ENCODE measurements at places on chromosomes 16 and 17.

DNA sequence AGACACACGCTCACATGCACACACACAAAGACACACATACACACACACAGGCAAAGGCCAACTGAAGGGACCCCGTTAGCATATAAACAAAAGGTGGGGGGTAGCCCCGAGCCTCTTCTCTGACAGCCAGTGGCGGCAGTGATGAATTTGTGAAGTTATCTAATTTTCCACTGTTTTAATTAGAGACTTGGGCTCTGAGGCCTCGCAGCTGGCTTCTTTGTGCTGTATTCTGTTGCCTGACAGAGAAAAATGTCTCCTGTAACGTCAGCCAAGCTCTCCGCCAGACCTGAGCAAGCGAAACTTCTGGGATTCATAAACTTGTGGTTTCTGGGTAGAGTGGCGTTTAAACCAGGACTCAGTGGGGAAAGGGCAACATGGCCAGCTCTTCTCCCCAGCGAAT is 113.9 kb upstream of the FOXF1 start:
- no peak for DNase-seq

GRCh38 chr17:6752068-6752909 is 3.6 kb upstream of the XAF1 start:
- no peak for DNase-seq

DNA sequence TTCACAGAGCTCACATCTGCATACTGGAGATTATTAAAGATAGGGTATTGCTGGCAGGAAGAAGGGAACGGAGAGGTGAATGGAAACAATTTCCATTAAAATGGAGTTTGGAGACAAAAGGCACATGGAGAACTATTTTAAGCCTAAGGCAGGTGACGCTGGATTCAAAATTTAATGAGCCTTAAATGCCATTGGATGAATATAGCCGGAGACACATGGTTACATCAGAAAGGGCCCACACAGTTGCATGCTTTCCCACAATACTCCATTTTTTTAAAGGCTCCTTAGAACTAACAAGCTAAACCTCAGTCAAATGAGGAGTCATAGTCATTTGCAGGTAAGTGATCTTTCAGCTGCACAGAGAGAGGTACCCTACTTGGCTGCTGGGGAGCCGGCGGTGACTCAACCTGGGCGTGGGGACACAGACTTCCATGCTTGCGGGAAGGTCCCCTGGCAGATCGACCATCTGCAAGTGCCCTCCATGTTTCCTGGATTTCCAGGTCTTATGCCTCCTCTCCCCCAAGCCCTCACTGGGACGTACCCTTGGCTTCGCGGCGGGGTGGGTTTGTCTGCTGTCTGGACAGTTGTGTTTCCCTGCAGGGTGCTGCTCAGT is 259.2 kb downstream of the CBLN1 start:
- DNase-seq = no peak

DNA sequence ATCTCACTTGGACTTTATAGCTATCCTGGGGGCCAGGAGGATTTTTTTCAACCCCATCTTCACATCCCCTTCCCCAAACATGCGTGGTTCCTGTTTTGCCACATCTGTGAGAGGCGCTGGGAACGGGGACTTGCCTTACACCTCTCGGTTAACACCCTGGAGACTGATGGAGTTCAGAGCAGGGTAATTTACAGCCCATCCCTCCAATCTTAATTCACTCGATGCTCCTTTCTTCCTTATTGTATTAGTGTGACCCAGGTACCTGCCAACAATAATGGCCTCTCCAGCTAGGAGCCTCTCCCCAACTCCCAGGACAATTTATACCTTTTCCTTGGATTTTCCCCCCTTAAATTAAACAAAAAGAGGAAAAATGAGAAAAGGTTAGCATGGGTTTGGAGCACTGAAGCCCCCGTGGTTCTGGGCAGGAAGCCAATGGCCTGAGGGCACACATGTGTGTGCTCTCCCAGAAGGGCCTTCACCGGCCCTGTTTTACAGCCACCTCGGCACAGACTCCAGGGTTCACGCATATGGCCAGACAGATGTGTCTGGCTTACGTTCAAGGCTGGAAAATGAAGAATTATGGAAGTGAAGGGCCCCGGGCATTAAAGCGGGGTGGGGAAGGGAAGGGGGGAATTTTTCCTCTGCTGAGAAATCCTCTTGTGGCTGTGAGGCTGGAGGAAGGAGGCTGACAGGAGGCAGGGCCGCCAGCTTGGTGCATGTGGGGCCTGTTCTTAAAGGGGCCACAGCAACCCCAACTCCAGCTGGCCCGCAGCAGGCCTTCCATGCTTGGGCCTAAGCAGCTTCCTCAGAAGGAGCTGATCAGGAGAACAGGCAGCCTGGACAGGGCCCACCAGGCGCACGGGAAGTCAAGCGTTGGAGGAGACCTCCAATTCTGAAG is 21.4 kb downstream of the HIC1 start:
- no peak for DNase-seq

GRCh38 chr16:89442990-89443726 is 47.2 kb downstream of the ANKRD11 start:
- no peak for DNase-seq

DNA sequence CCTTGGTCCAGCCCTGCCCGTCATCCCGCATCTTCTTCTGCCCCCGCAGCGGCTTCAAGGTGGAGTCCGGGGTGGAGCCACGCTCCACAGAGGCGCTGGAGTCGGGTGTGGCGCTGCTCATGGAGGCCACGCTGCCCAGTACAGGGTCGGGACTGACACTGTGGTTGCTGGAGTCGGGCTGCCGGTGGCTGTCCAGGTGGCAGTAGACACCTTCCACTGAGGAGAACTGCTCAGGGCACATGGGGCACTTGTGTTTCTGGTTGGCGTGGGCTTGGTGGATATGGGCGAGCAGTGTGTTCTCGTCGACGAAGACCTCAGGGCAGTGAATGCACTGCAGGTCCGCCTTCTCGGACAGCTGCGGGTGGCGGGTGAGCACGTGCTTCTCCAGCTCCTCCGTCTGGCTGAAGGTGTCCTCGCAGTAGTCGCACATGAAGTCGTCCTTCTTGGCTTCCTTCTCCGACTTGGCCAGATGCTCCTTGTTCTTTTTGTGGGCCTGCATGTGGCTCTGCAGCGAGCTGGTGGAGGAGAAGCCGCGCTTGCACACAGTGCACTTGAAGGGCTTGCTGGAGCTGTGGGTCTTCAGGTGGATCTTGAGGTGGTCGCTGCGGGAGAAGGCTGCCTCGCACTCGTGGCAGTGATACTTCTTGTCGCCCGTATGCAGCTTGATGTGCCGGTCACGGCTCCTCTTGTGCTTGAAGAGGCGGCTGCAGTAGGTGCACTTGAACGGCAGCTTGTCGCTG is 217.8 kb downstream of the ZNF423 start:
- DNase-seq = no peak

GRCh38 chr16:58187665-58188421 is 10.1 kb downstream of the CSNK2A2 start:
- no peak for DNase-seq

DNA sequence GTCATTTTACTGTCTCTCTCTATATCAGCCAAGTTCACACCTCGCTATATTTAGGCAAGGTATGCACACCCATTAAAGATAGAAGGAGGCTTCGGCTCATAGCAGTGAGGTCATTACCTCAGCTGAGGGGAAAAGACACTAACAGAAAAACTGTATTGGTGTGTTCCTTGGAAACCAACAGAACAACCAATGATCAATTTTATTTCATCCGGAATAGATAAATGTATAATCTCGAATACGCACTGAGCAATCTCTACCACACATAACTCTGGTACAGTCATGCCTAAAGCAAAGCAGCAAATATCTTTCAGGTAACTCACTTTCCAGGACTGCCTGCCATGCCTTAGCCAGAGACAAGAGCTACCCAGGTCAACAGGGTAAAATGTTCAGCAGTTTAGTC is 109.9 kb upstream of the CORO6 start:
- DNase-seq = no peak

DNA sequence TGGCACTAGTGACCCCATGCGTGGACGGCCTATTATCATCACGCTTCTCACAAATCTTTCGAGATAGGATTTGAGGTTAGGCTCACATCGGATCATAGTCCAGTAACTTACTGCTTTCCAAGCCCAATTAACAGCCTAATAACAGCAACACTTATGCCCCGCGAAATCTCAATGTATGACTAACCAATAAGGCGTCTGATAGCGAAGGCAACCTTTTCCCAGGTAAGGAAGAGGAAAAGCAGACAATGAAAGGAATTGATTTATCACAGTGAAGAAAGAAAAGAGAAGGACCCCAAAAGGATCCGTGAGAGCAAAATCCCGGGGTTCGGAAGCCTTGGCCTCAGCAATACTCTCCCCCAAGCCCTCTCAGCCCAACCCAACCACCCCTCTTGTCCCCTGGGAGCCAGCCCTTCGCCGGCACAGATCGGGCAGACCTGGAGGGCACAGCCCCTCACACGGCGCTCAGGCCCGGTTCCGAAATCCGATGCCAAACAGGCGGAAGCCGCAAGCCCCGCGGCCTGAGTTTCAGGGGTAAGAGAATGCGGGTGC is 534 bp downstream of the GPATCH8 start:
- no peak for DNase-seq

GRCh38 chr16:749010-749409 is 8.2 kb upstream of the CIAO3 start:
- no peak for DNase-seq

DNA sequence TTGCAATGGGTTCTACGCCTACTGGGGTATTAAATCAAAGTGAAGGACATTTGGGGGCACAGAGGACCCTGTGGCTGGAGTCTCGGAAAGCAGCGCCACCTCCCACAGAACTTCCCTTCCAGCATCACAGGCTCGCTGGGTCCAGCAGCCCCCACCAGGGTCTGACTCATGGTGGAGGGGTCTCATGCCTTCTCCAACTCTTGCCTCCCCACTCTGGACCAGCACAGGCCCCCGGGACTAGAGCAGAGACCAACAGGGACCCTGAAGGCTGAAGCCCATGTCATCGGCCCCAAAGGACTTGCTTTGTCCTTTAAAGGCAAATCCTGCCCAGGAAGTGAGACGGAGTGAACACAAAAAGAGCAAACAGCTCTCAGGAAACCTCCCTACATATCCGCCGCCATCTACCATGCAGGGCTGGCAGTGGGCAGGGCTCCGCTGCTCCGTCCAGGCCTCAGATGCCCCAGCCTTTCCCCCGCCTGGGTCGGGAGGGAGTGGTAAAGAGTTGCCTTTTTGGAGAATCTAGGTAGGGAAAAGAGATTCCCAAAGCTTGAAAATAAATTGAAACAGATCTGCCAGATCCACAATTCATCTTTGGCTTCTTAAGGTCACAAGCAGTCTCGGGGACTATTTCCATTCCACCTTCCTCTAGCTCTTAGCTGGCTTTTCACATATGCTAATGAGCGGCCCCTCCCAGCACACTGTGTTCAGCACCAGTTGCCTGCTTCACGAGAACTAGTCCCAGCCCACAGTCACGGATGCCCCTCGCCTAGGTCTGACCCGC is 2.1 kb upstream of the GPRC5C start:
- DNase-seq = no peak

GRCh38 chr17:48610282-48611211 is at the start of gene HOXB7:
Gene HOXB7 (minus strand): TSS chr17:48611017. CDS start chr17:48610918, 99 bp downstream.
- peak; percentile 73 for DNase-seq

DNA sequence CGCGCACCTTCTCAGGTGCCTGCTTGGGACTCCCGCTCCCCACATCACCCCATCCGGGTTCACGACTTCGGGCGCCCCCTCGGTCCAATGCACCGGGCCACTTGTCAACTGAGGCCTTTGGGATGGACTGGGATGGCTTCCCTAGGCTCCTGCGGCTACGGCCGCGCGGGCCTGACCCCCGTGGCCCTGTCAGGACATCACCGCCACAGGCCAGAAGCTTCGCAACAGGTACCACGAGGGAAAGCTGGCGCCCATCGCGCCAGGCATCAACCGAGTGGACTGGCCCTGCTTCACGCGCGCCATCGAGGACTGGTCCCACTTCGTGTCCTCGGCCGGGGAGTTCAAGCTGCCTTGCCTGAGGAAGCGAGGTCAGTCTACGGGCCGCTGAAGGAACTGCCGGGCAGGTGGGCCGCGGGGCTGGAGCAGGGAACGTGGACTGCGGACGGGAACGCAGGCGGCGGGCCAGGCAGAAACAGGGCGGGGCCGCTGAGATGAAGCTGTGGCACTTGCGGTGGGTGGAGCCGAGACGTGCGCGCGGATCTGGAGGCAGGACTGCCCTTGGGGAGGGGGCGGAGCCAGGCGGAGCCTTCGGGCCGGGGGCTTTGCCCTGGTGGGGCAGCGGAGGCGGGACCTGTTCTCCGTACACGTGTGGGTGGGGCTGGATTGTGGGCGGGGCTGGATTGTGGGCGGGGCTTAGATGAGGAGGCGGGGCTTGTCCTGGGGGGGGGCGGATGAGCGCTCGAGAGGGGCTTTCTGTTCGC is 13.7 kb upstream of the CNGB1 start:
- DNase-seq = peak; percentile 83

DNA sequence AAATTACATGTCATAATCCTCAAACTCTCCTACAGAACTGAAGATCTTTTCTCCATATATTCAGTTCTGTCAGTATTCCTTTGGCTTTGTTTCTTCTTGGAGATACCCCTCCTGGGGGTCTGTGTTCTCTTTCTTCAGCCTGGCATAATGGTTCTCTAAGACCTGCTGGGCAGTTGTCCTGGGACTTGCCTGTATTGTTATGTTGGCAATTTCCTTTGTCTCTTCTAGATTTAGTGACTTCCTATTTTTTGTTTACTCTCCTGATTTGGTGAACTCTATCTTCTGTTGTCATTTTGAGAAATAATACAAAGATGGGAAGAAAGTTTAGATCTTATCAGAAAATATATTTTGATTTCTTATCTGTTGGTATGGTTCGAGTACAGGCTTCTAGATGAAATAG is 127.8 kb downstream of the GOSR1 start:
- no peak for DNase-seq

- no peak for DNase-seq
Observed at GRCh38 chr16:64013856-64014255, 1108.0 kb downstream of the CDH11 start.

- no peak for DNase-seq
Observed at GRCh38 chr17:49053171-49053829, 56.1 kb downstream of the IGF2BP1 start.

DNA sequence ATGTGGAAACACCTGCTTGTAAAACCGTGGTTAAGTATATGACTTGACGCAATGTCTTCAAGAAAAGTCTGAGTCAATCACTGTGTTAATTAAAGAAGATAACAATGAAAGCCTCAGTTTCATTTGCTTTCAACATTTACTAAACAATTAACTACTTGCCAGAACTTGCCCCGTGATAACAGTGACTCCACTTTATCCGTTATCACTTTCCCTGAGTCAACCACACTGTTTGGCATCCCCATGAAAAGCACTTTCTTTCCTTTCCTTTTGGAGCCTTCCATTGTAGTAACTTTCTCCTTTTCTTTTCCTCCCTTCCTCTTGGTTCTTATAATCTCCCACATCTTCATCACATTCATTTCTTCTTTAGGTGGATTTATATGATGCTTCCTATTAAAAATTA is 435.1 kb upstream of the GOT2 start:
- no peak for DNase-seq
